ENCODE measurements at places on chromosomes 13 and 19.

DNA sequence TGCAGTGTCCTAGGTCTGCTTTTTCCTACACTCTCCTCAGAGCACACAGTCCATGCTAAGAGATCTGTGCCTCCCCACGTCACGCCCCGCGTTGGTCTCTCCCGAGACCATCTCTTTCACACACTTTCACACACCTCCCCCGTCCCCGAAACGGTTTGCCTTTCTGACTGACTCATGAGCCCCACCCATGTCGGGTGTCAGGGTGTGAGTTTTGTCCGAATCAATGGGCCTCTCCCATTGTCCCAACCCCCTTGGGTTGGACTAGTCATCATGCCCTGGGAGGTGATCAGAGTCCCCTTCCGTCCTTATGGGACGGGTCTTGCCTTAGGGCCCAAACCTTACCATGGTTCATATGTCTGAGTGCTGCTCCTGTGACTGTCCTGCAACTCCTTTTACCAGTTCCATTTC, 214.0 kb upstream of the HTR2A start:
- DNase-seq: no peak

- DNase-seq: no peak
Measured at GRCh38 chr13:62333466-62333865, 917.8 kb upstream of the PCDH20 start.

GRCh38 chr13:111267205-111267604, 53.2 kb upstream of the TEX29 start:
- no peak for DNase-seq

DNA sequence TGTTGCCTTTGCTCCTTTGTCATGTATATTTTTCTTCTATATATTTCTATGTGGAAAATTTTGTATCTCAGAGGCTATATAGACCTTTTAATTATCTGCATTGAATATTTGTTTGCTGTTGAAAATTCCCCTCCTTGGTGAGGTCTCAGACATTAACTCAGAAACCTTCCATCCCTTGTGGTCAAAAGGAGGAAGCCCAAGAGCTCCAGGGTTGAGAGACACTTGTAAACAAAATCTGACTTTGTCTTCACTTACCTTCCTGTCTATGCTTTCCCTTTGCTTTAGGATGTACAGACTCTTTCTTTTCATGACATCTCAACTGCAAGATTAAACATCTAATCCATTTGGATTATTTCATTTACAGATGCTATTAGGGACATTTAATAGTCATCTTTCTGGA, 157.5 kb downstream of the PCDH20 start:
- no peak for DNase-seq

DNA sequence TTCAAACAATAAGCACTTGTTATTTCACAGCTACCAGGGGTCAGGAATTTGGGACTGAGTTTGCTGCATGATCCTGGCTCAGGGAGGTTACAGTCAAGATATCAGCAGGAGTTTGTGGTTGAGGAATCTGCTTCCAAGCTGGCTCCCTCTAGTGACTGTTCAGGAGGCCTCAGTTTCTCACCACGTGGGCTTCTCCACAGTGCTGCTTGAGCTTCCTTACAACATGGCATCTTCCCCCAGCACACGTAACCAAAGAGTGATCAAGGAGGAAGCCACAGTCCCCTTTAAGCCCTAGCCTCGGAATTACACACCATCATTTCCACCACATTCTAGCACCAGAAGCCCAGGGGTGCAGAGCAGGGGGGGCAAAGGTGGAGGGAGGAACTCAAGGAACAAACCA, 28.8 kb downstream of the CELF5 start:
- no peak for DNase-seq

Data from NCI-H1105 (cell line).